ENCODE measurements at places on chromosomes 6 and 20.

DNA sequence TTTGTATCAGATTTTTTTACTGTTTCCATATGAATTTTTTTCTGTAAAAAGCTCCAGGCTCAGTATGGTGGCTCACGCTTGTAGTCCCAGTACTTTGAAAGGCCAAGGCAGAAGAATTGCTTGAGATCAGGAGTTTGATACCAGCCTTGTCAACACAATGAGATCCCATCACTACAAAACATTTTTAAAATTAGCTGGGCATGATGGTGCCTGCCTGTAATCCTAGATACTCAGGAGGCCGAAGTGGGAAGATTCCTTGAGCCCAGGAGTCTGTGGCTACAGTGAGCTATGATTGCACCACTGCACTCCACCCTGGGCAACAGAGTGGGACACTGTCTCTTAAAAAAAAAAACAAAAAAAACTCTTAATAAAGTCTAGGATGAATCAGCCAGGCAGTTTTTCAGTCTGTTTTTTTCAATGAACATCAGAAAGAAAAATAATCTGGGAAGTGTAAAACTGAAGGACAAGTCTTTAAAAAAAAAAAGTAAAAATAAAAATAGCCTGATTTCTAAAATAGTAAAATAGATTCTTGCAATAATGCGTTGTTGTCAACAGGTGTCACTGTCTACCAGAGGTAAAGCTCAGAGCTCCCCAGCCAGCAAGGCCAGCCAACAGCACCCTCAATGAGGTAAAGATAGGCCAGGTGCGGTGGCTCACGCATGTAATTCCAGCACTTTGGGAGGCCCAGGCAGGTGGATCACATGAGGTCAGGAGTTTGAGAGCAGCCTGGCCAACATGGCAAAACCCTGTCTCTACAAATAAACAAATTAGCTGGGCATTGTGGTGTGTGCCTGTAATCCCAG, 9.3 kb upstream of the ATG5 start:
- DNase-seq: peak; percentile 70

DNA sequence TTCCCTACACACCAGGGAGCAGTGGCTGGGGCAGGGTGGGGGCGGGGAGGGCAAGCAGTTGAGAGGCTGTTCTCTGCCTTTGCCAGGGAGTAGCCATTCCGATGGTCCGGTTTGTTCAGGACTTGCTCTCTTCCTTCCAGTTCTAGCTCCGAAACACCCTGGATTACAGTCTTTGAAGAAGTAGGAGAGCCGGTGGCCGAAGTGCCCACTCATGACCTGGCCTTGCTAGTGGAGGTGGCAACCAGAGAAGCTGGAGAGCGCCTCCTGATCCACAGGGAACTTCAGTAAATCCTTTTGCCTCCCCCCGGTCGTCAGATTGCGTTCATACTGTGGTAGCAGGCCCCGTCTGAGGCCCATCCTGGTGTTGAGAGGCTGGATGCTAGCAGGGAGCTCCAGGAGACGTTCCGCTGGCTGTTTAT, 92.8 kb downstream of the ARID1B start:
- no peak for DNase-seq

DNA sequence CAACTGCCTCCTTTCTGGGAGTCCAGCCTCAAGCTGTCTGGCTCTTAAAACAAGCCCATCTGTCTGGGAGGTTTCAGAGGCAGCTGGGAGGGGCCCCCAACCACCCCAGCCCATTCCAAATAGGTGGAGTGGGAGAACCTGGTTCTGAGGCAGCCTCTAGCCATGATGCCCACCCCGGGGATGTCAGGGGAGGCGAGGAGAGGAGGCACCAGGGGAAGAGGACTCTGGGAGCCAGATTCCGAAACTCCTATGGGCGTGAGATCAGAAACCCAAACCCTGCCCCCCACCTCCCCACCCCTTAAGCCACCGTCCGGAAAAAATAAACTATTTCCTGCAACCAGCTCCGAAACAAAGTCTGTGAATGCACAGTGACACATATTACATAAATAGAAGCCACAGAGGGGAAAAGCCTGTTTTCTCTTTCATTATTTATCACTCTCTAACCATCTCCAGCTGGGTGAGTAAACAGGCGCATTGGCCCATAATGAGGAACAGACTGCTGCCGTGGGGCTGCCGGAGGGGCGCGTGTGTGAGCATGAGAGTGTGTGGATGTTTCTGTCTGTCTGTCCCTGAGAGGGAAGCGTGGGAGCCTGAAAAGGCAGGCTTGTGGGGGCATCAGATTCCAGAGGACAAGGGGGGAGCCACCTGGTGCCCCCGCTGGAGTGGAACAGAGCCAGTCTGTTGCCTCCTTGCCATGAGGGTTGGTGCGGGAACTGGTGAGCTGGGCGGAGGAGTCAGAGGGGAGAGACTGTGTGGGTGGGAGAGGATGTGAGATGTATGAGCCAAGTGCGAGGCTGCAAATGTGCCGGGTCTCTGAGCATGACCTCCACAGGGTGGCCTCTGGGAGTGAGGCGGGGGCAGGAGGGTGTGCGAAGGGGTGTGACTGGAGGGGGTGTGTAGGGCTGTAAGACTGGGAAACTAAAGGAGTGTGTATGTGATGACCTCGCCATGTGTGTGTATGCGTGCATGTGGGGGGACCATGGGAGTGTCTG, 14.3 kb upstream of the FOXP4 start:
- DNase-seq: peak; percentile 26

GRCh38 chr6:129113637-129114036, 230.7 kb downstream of the LAMA2 start:
- DNase-seq: no peak
